Activated CD4-positive, alpha-beta memory T cell treated with anti-CD3 and anti-CD28 coated beads for 36 hours (primary cell): ENCODE measurements at places on chromosomes 5 and 9.

- no peak for DNase-seq
Measured at GRCh38 chr5:152262667-152263066, 142.4 kb downstream of the NMUR2 start.

DNA sequence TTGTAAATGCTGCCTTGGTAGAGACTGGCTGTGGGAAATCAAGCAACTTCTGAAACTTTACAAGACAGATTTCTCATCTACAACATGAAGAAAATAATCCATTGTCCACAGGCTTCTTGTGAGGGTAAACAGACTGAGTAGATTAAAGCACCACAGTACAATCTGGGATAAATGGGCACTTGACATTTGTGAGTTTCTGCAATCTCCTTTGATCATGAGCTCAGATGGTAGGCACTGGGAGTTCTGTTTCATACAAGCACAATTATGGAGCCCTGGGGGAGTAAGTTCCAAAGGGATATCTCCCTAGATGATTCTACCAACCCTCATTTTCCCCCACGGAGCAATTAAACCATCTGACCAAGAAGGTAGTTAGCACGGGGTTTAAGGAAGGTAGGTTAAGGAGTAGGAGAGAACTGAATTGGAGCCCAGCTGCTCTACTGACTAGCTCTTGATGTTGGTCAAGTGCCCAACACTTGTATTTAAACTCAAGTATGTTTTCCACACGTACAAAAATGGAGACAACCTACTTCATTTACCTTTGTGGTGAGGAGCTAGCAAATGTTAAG lies 479.5 kb upstream of the TNC start:
- no peak for DNase-seq

DNA sequence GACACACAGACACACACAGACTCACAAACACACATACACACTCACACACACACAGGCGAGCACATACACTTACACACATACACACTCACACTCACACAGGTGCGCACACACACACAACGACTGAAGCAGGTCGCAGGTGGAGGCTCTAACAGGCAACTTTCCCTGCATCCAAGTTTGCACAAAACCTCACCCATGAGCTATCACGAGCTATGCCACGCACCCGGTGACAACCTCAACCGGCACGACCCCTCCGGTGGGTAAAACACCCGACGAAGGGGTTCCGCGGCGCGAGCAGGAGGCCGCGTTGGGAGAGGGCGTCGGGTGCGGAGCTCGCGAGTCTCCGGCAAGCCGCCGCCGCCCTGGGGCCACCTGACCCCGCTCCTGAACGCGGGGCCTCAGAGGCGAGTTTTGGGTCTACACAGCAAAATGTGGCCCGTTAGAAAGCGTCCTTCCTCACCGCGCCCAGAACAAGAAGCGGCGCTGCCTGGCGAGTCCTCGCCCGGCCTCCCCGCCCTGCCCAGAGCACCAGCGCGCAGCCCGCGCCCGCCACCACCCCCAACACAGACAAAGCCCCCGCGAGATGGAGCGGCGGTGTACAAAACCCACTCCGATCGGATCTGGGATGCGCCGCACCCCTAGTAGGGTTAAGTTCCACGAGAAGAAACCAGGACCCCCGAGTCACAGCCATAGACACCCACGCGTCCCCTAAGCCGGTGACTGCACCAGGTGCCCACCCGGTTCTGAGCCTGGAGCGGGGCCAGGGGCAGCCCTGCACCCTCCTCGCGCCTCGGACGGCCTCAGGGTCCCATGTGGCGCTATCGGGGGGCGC lies 665 bp downstream of the SLC6A3 start:
- DNase-seq: no peak

DNA sequence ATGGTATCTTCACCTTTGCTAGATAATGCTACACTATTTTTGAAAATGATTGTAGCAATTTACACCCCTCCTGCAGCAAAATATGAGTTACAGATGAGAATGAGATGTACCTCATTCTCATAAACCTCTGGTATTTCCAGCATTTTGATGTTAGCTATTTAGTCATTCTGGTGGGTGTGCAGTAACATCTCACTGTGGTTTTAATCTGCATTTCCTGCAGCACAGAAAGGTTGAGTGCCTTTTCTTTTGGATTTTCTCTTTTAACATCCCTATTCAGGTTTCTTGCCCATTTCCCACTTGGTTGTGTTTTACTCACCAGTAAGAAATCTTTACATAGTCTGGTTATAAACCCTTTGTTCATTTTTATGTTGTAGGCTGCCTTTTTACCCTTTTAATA lies 206.2 kb downstream of the NR3C1 start:
- DNase-seq: no peak

DNA sequence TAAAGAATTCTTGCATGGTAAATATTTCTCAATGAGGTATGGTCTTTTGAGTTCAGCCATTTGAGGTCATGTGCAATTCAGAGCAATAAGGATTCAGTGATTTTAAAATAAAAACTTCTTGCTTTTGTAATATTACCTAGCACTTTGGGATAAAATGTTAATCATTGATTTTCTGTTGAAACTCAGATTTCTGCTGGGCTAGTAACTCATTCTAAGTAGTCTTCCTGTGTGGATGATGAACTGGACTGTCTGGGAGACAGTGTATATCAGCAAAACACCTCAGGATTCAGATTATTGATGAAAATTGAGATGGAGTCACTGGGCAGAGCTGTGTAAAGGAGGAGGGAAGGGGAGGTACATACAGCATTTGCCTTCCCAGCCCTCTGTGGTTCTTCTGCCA lies 10.8 kb upstream of the PSAT1 start:
- no peak for DNase-seq

GRCh38 chr5:28903643-28904042 lies 1865.3 kb upstream of the CDH9 start:
- no peak for DNase-seq

DNA sequence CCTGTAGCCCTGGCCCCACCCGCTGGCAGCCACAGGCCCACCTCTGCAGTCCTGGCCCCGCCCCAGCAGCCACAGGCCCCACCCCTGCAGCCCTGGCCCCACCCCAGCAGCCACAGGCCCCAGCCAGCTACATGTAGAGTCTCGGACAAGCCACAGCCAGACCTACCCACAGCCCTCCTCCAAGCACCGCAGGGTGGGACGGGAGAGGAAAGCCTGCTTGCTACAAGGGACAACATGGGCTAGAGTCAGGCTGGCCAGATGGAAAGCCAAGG lies 49.5 kb upstream of the SARDH start:
- no peak for DNase-seq

GRCh38 chr5:135632798-135633197 lies 54.0 kb upstream of the CXCL14 start:
- DNase-seq: no peak

DNA sequence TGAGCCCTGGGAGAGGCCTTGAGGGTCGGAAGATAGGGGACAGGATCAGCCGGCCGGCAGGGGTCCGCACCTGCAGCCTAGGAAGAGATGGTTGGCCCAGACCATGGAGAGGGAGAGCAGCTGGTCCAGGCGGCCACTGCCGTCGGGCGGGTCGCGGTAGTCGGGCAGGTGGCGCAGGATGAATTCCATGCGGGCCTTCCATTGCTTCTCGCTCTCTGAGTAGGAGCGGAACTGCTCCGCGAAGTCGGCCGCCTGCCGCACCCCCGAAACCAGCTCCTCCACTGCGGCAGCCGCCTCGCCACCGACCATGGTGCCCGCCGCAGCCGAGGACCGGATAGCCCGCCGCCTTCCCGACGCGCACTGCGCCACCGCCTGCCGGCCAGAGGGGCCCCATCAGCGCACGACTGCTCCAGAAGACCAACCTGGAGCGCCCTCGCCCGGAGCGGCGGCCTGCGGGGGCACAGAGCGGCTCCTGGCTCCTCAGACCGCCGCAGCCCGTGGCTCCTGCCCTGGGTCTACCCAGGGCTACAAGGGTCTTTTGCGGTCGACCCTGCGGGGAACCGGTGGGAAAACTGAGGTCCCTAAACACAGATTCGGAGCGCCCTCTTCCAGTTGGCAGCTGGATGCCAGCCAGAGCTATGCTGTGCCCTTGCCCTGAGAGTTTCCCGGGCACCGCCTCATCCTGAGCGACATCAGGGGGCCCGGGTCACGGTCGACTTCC lies at the start of gene CDKN2AIPNL:
TSS of gene CDKN2AIPNL (minus strand) at position 336 of the 721 bp plus-strand sequence. CDS start at position 309, 27 bp downstream.
- peak; percentile 94 for DNase-seq

DNA sequence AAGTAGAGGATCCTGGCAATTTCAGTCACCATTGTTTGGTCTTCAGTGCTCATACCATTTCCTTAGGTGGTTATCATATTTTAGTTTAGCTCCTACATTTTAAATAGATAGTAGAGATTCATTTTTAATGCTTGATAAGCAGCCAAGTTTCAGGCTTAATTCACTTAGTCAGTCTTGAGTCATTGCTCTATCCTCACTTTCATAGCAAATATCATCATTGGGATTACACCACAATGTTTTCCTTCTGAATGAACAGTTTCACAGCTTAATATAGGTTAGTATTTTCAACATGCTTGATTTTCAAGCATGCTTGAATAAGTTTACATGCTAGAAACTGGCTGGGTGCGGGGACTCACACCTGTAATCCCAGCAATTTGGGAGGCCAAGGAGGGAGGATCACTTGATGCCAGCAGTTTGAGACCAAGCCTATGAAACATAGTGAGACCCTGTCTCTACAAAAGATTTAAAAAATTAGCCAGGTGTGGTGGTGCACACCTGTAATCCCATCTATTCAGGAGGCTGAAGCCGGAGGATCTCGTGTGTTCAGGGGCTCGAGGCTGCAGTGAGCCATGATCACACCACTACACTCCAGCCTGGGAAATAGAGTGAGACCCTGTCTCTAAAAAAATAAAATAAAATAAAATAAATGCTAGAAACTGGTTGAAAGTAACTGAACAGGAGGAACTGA lies 339.9 kb downstream of the ADGRV1 start:
- no peak for DNase-seq

GRCh38 chr9:38039090-38039906 lies 29.7 kb downstream of the SHB start:
- DNase-seq: no peak

DNA sequence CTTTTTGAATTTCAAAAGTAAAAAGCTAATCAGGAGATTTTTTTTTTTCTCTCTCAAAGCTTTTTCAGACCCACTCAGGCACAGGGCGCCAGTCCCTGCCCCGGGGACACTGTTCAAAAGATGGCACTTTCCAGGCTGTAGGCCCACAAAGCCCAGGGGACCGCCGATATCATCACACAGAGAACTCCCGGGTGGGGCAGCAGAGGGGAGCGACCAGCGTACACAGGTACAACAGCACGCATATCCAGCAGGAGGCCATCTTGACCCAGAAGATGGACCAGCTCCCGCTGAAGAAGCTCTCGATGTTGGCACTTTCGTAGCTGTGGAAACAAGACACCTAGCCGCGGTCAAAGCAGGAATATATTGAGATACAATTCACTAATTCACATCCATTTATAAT lies 108.3 kb downstream of the THBS4 start:
- DNase-seq: no peak

GRCh38 chr5:172877466-172878260 lies 43.6 kb downstream of the ERGIC1 start:
- DNase-seq: no peak

GRCh38 chr5:133245191-133246052 lies 193.6 kb downstream of the HSPA4 start:
- peak; percentile 64 for DNase-seq

DNA sequence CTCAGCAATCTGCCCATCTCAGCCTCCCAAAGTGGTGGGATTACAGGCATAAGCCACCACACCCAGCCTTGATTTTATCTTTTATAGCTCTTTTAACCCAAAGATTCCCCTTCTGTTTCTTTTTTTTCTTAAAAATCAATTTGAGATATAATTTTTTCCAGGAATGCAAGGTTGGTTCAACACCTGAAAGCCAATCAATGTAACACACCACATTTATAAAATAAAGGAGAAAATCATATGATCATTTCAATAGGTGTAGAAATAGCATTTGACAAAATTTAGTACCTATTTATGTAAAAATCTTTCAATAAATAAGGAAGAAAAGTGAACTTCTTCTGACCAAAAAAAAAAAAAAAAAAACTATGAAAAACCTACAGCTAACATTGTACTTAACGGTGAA lies 3.7 kb upstream of the ASS1 start:
- no peak for DNase-seq

GRCh38 chr9:128719919-128720605 lies 3.9 kb downstream of the ZDHHC12 start:
- no peak for DNase-seq

GRCh38 chr5:175576591-175576990 lies 81.3 kb upstream of the HRH2 start:
- DNase-seq: no peak

DNA sequence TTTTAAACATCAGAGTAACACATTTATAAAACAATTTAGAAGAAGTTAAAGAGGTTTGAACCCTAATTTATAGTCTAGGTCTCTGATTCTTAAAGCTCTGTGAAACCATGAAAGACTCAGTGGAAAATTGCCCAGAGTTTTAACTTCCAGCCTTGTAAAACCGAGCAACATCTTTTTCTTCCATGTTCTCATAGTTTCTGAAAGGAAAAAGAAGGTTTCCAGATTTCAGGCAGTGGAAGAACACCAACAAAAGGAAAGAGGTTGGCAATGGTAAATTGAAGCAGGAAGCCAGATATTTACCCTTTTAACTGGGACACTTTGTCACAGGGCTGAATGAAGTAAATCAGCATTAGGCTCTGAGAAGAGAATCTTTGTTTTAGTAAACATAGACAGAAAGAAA lies 1999.3 kb downstream of the MAT2B start:
- DNase-seq: no peak

GRCh38 chr9:120221844-120222243 lies 358.1 kb downstream of the CDK5RAP2 start:
- DNase-seq: no peak

DNA sequence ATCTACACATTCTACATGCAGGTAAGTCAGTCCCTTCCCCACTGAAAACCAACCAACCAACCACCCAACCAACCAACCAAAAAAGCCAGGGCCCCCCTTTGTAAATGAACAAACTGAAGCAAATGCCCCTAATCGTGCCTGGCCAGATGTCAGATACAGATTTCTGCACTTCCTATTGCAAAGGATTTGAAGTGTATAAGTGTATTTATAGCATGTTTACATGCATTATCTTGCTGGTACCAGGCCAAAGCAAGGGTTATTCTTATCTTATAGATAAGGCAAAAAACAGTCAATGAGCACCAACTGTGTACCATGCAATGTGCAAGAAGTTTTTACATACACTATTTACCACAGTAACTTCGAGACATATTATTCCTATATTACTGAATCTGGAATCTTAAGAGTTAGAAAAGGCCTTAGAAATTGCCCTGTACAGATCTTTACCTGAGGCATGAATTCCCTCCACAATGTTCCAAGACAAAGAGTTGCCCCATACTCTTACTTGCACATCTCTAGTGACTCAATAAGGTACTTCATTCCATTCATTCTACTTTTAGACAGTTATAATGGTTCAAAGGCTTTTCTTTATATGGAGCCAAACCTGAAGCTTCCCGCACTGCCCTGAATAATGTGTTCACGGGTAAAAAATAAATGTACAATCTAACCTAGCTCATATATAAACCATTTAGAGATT lies 51.7 kb upstream of the NR5A1 start:
- no peak for DNase-seq
